Stimulated activated CD4-positive, alpha-beta T cell treated with anti-CD3 and anti-CD28 coated beads, TNF-alpha, amount 100 ng/mL, for 4 hours (primary cell): ENCODE measurements at places on chromosomes 4 and X.

- no peak for DNase-seq
Observed at GRCh38 chr4:83558680-83559079, 22.8 kb downstream of the GPAT3 start.

GRCh38 chrX:97310373-97310772, 426.7 kb downstream of the RPA4 start:
- DNase-seq, result no peak

DNA sequence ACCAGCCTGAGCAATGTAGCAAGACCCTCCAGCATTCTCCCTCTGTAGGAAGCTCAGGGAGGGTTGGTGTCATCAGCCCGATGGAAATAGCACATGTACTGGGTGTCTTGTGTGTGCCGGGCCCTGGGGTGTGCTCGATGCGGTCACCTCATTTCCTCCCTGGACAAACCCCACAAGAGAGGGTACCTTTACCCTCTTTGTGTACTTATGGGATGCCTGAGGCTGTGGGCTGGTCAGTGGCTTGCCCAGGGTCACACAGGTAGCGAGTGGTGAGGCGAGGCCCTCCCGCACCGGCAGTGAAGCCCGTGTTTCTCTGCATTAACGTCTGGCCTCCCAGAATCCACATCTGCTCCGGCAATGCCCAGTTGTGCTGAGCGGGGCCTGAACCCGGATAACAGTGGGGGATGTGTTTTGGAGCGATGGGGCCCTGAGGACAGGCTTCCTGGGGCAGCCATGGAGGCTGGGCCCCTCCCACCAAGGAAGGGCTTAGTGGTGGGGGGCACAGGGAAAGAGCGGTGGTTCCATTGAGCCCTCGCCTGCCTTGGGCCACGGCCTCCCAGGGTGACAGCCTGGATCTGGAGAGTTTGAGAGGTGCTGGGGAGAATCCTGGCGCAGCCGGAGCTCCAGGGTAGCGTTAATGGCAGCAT, 8.1 kb downstream of the PSAPL1 start:
- no peak for DNase-seq

DNA sequence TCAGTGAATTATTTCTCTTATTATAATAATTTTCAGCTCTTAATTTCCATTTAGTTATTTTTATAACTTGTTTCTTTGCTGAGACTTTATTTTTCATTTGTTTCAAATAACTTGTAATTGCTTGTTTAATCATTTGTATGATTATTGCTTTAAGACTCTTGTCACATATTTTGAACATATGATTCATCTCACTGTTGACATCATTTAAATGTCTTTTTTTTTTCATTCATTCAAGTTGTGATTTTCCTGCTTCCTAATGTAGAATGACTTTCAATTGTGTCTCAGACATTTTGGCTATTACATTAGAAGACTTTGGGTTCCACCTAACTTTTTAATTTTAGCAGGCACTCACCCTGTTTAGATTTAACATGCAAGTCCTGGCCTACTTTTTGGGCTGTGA, 234.8 kb upstream of the DIPK2B start:
- DNase-seq, result no peak

DNA sequence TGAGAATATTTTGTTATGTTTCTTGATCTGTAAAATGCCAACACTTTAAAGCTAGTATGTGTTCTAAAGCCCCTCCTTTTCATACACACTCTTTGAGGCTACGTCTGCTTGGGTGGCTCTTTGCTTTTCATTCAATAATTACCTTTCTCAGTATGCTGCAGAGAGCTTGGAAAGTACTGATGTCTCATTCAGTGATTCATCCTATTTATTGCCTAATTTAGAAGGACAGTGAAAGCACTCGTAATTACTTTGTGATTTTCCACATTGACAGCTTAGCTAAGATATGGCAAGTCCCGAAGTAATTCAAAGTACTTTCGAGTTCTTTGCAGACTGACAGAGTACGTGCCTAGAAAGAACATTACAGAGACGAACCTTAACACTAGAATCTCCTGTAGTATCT, 57.2 kb downstream of the BMP15 start:
- no peak for DNase-seq

DNA sequence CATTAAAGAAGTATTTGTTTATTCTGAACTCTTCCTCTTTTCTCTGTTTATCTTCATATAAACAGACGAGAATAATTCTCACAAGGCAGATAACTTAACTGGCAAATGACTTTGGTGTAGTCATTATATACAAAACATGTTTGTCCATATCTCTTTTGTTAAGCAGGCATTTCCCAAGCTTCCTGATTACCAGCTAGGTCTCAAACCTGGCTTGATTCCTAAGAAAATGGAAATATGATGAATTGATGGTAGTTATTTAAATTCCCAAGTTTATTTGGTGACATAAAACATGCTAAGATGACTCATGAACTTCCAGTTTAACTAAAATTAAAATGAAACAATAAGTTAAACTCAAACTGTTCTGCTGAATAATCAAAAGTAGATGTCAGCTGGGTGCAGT, 96.8 kb downstream of the ARSJ start:
- DNase-seq, result no peak

DNA sequence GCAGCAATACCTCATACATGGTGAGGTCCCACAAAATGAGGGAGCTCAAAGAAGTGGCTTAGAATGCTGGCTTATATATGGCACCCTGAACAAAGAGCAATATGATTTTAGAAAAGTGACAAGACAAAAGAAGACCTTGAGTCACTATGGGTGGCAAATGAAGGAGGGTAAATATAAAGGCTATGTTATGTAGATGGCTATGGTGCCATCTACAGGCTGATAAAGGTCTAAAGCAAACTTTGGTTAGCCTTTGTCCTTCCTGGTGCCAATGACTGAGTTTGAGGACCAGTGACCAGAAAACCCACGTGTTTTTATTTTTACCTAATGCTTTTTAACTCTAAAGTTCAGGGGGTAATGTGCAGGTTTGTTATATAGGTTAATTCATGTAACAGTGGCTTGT, 151.8 kb downstream of the CCNG2 start:
- DNase-seq, result no peak

- DNase-seq, result no peak
Observed at GRCh38 chrX:87167841-87168240, 349.8 kb upstream of the KLHL4 start.

DNA sequence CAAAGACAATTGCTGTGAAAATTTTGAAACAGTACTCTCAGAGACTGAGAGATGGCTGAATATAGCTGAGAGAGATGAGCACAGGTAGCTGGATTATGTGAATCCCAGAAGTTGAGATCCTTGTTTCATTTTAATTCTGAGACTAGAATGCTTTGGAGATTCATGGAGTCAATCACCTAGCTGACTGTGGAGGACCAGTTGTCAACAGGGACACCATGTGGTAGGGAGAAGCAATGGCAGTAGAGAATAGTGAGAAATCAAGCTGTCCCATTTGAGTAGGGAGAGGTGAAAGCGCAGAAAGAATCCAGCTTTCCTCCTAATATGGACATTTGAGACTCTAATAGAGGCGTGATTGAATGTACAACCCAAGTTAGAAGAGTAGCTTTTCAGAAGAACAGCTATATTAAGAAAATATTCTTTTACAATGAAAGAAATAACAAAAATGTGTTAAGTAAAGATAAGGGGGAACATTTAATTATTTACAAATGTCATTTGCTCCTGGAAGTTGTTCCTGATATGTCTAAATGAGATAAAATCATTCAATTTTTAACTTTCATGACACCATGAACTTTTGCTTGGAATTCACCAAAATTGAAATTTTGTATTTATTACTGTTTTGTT, 30.3 kb upstream of the GLRB start:
- DNase-seq, result no peak

DNA sequence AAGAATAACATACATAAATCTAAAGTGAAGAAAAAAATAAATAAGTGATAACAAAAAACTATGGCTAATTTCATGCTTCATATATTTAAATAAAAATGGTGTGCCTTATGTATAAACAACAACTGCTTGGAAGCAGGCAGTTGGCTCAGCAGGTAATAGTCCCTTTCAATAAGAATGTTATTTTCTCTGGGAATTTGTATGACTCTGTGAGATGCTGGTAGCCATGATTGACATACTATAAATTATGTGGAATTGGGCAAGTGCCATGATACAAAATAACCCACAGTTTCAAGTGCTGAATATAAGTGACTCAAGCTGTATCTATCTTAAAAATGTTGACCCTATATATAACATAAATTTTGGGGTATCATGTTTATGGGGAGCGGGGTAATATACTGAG, 546.5 kb downstream of the SPOCK3 start:
- DNase-seq, result no peak

- no peak for DNase-seq
Observed at GRCh38 chrX:39356119-39356807, 555.0 kb downstream of the MID1IP1 start.

- no peak for DNase-seq
Observed at GRCh38 chr4:4227510-4228355, 1.0 kb upstream of the OTOP1 start.

DNA sequence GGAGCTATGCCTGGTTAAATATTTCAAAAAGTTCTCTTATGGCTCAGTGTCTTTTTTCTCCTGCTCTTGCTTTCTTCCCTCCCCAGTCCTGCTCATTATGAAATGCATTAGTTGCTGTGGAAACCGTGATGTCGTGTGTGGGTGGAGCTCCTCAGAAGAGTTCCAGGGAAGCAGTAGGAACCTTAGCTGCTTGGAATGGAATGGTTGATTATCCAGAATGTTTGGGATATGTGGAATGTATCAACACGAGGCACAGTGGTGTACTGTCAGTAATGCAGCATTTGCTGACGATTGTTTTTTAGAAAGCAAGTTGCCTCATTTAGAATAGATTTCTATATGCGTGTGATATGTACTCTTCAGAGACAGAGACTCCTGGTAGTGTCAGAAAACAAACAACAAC, 333.2 kb downstream of the ARHGAP10 start:
- no peak for DNase-seq

DNA sequence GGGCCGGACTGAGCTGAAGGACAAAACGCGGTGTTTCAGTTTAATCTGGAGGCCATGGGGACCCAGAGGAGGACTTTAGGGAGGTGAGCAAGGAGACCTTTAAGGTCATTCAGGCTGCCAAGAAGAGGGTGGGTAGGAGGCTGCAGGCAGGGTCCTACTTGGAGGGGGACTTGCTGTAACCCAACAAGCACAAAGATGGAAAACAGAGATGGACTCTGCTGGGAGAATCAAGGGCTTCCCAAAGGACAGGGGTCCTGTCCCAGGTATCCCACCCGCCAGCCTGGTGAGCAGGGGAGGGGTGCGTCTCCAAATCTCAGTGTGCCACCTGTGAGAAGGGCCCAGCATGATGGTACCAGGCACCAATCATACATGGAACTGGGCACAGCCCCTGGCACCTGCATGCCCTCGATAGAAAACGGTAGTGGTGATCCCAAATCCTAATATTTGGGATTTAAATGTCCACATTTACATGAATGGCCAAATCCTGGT, 3.9 kb upstream of the HAUS3 start:
- DNase-seq, result no peak

- DNase-seq, result no peak
Observed at GRCh38 chr4:138561906-138562305, 319.8 kb upstream of the SLC7A11 start.

- DNase-seq, result no peak
Observed at GRCh38 chrX:18855919-18856644, 127.8 kb downstream of the PHKA2 start.

DNA sequence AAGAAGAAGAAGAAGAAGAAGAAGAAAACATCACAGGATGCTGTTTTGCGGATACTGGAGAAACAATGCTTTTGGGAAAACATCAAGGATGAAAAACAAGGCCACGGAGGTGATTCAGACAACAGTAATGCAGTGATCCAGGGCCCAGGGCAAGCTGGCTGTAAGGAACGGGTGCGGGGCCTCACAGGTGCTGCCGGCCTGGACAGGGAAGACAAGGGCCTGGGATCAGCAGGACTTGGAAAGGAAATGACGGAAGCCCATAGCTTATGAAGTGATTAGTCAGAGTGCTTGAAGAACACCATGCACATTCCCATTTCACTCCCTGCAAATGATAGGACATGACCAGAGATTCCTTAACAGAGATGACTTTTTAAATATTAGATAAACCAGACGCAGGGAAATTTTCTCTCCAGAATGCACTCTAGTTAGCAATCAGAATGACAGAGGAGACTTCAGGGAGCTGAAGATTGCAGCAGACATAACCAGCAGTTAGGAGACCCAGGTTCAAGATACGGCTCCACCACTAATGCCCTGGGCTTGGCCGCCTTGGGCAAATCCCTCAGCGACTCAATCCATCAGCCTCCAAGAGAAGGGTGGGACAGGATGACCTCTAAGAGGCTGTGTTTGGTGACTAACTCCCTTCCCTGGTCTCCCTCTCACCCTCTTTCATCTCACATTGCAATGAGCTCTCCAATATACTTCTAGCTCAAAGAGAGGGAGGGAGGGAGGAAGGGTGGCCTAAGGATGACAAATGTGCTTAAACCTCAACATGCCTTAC, 54.1 kb downstream of the APBB2 start:
- no peak for DNase-seq

- DNase-seq, result no peak
Observed at GRCh38 chrX:19991350-19991718, 473 bp upstream of the BCLAF3 start.

DNA sequence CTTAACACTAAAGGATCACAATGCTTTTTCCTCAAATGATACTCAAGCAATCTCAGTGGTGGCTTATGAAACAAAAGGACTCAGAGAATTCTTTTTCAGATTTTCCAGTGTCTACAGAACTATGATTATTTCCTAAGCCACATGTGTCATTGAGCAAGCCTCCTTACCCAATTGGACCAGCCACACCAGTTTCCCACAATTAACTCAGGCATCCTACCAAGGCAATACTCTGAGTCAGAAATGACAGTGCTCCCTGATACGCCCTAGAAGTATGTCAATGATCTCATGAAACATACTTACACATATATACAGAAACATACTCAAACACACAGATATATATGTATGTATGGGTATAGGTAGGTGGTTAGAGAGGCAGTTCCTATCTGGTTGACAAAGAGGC, 4.8 kb downstream of the ADAMTS3 start:
- no peak for DNase-seq

- no peak for DNase-seq
Observed at GRCh38 chrX:119706616-119707015, 13.6 kb upstream of the SEPTIN6 start.

GRCh38 chr4:76459291-76459723, 24.3 kb downstream of the SHROOM3 start:
- no peak for DNase-seq

GRCh38 chr4:45693746-45694145, 430.1 kb downstream of the GABRG1 start:
- DNase-seq, result no peak

DNA sequence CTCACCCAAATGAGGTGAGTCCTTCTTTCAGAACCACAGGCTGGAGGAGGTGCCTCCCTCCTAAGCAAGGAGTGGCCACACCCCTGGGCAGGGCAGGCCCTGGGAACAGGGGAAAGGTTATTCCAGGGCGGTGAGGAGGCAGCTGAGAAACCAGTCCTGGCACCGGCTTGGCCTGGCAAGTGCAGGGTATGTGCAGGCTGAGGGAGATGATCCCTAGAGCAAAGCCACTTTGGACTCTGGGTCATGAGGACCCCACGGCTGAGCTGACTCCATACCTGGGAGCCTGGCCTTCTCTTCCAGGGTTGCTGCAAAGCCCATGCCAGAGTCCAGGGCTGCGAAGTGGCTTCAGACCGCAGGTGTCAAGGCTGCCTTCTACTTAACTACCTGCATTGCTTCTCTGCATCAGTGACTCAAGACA, 49.5 kb upstream of the HELT start:
- DNase-seq, result no peak
